PC-9 (cell line): ENCODE measurements at places on chromosomes 16 and 17. TPM values are rescaled to one million over a fixed set of nuclear protein-coding genes. Genes with fewer than 3 reads are reported as not detected.

DNA sequence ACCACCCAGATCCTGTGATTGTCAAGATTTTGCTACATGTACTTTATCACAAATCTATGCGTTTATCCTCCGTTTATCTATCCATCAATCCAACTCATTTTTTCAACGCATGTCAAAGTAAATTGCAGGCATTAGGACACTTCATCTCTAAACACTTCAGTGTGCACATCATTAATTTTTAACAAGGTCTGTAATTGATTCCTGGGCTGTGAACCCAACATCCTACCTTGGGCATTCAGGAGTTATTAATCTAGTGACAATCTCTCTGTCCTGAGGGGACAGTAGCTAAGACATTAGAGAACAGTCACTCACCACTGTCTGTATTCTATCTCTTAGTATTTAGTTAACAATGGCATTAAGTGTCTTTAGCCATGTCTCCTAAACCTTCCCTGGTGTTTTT, 264.7 kb downstream of the SOX9 start:
- no peak for DNase-seq

ATXN1L gene
- total RNA-seq, result 18.2 and 25.3 TPM in 2 replicates

GRCh38 chr17:34755371-34755770, 176.0 kb downstream of the TMEM132E start:
- DNase-seq, result no peak

- DNase-seq, result no peak
Observed at GRCh38 chr17:56883616-56884015, 30.2 kb downstream of the TRIM25 start.

- DNase-seq, result no peak
Observed at GRCh38 chr17:60157487-60158040, 7.8 kb downstream of the CA4 start.

DNA sequence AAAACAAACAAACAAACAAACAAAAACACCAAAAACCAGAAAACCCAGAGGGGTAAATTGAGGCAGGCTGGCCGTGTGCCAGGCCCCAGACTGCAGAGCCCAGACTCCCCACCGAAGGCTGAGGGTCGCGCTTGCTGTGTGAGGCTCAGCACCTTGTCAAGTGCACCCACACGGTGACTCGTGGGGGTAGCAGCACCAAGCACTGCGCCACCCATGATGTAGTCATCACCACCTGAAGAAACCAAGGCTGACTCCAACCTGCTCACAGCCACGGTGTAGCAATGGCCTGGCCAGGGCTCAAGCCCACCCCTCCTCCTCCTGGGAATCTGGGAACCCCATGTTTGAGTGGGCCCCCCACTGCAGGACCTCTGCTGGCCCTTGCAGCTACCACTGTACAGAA, 11.9 kb downstream of the MCRIP1 start:
- DNase-seq, result no peak

- no peak for DNase-seq
Observed at GRCh38 chr17:79476074-79476652, 134.7 kb downstream of the RBFOX3 start.

C17orf78 gene
- total RNA-seq, result not detected in 2 replicates

- DNase-seq, result no peak
Observed at GRCh38 chr16:3461151-3461550, 17.7 kb downstream of the NAA60 start.

BEAN1 gene
- 0.37 and 0.48 TPM in 2 replicates for total RNA-seq

DNA sequence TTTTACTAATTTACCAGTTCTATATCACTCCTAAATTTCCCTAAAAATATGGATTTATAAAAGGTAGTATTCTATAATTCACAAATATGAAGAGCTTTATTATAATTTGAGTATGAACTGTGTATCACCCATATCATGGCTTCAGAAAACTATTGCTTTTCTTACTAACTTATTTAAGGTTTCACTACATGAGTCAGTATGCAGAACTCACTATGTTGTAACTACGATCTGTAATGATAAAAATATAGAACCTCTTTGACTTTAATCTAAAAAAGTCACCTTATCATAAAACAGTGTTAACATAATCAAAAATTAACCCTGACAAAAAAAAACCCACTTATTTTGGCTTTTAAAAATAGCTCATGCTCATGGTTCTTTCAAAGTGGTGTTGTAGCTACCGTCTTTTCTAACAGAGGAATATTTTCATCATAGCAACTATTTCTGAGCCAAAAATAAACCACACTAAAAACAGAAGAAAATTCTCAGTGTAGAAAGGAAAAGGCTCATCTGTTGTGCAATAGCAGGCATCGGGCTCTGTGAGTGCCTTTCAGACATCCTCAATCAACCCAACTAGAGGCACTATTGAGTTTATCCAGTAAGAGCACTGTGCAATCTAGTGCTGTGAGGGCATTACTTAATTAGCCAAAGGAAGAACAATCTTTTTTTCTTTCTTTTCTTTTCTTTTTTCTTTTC, 42.1 kb downstream of the ITGAM start:
- peak; percentile 41 for DNase-seq

- no peak for DNase-seq
Observed at GRCh38 chr17:48181653-48182052, 74.1 kb downstream of the SNX11 start.

CD300LB gene
- total RNA-seq, result not detected in 2 replicates

DNA sequence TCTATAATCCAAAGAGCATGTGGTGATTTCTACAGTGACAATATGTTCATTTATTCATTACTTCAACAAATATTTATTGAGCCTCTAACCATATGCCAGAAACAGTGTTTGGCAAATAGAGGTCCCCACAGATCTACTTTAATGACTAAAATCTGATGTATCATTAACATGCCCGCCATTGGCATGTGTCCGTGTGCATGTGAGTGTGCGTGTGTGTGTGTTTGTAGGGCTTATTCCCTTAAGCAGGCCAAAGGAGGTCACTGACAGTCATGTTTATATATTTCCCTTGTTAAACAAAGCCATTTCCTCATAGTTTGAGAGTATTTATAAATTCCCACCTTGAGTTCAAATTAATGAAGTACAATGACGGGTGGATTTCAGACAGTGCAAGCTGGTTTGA, 174.4 kb upstream of the IRX6 start:
- no peak for DNase-seq

C1QTNF8 gene
- total RNA-seq, result not detected in 2 replicates

GRCh38 chr17:44807093-44807816, 22.8 kb downstream of the GJC1 start:
- no peak for DNase-seq

SMIM36 gene
- total RNA-seq, result not detected in 2 replicates

GAST gene
- total RNA-seq, result 0.87 TPM in 1 of 2 replicates, not detected in the other

SHBG gene
- 0.52 and 1.0 TPM in 2 replicates for total RNA-seq

LUC7L3 gene
- total RNA-seq, result 147 and 212 TPM in 2 replicates

GRCh38 chr16:53960954-53961616, 257.1 kb downstream of the FTO start:
- DNase-seq, result no peak

- DNase-seq, result no peak
Observed at GRCh38 chr16:27253526-27253930, 15.0 kb downstream of the NSMCE1 start.

GRCh38 chr17:44119798-44120197, 3.6 kb downstream of the HDAC5 start:
- no peak for DNase-seq

DNA sequence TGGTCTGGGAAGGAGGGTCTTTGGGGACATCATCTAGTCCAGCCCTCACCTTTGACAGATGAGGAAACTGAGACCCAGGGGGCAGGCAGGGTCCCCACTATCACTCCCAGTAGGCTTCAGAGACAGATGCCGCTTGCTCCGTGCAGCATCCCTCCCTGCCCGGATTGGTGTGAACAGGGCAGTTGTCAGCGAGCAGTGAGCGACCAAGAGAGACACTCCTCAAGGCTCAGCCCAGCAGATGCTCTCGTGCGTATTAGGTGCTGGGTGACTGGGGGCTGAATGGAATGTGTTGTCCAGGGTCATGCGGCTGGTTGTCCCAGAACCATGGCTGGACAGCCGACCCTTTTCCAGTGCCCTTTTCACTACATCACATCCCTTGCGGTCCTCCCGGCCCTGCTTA, 49.0 kb downstream of the MPRIP start:
- DNase-seq, result no peak

KRT14 gene
- total RNA-seq, result 2.2 and 2.5 TPM in 2 replicates

KRT13 gene
- 606 and 1,548 TPM in 2 replicates for total RNA-seq

DNA sequence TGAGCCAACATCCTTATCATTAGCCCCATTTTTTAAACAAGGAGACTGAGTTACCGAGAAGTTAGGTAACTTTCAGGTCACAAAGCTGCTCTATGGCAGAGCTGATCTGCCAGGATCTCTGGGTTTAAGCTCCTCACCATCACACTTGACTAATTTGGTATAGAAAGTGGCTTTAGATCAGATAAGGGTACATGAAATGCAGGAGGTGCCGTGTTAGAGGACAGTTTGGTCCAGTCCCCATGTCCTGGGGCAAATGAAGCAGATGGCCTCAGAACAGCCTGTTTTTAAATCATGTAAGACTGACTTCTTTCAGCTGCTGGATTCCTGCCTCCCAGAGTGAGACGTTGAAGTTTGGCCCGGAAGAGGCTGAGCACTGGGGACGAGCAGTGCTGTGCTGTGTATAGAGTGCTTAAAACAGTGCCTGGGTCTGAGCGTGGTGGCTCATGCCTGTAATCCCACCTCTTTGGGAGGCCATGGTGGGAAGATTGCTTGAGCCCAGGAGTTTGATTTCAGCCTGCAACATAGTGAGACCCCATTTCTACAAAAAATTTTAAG, 187.0 kb upstream of the CACNG3 start:
- no peak for DNase-seq

DNA sequence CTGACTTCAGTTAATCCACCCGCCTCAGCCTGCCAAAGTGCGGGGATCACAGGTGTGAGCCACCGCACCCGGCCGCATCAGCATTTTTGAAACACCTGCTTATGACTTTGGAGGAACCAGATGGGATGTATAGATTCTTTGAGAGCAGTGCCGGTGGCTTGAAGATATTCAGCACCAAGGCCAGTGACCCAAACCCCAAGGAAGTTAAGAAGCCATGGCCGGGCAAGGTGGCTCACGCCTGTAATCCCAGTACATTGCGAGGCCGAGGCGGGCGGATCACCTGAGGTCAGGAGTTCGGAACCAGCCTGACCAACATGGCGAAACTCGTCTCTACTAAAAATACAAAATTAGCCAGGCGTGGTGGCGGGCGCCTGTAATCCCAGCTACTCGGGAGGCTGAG, 43.9 kb downstream of the TRARG1 start:
- DNase-seq, result no peak

KRT20 gene
- not detected in 2 replicates for total RNA-seq

GRCh38 chr16:89909777-89910716, 8.6 kb upstream of the MC1R start:
- no peak for DNase-seq

DNA sequence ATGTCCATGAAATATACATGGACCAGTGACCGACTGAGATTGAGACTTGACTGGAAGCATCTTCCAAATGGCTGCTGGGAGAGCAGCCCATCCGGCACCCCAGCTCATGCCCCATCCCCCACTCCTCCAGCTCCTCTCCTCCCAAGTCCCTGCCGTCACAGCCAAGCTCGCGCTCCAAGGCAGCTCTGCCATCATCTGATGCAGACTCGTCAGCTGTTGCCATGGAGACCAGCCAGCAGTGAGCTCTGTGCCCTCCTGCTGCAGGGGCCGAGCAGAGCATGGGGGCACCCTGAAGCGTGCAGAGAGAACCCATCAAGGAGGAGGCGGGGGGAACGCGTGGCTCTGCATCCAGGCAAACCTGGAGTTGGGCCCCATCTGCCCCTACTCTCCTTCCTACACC, 74.5 kb upstream of the TNRC6C start:
- no peak for DNase-seq

- DNase-seq, result no peak
Observed at GRCh38 chr17:49977463-49978389, 8.7 kb downstream of the DLX4 start.

GRCh38 chr16:24667244-24667764, 62.1 kb upstream of the TNRC6A start:
- DNase-seq, result no peak

TRPV3 gene
- 1.5 and 1.9 TPM in 2 replicates for total RNA-seq

DNA sequence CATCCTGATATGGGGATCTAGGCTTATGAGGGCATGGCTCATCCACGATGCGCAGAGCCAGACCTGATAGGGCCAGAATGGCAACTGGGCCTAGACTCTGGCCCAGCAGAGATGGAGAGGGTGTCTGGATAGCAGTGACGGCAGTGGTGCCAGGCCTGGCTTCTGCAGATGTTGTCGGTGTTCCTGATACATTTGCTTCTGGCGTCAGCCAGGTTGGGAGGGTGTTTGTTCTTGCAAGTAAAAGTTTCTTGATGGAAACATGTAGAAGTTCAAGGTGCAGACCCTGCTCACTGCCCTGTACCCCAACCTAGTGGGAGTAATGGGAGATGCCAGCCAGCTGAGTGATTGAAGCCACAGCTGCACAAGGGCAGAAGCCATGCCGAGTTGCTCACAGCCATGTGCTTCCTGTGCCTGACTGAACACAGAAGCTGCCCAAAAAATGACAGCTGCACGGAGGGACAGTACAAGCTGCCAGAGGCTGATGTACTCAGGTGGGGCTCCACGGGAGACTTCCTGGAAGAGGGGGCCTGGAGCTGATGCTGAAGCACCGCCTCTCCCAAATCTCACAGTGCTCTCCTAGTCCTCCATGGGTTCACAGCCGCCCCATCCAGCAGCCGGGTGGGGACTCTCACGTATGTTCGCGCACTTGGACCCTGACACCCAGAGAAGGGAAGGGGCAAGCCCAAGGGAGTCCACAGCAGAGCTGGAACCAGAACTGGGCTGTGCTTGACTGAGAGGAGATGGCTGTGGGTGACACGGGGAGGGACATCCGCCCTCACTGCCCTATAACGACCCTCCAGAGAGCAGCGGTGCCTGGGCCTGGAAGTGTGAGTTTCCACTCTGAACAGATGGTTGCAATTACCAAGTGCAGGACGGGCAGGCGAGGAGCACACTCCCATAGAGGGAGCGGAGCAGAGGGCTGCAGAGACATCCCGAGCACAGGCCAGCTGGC, 78.7 kb downstream of the N4BP1 start:
- DNase-seq, result no peak

- no peak for DNase-seq
Observed at GRCh38 chr16:88649924-88650748, 717 bp downstream of the CYBA start.

GRCh38 chr16:65532258-65532657, 410.4 kb upstream of the CDH11 start:
- no peak for DNase-seq

DNA sequence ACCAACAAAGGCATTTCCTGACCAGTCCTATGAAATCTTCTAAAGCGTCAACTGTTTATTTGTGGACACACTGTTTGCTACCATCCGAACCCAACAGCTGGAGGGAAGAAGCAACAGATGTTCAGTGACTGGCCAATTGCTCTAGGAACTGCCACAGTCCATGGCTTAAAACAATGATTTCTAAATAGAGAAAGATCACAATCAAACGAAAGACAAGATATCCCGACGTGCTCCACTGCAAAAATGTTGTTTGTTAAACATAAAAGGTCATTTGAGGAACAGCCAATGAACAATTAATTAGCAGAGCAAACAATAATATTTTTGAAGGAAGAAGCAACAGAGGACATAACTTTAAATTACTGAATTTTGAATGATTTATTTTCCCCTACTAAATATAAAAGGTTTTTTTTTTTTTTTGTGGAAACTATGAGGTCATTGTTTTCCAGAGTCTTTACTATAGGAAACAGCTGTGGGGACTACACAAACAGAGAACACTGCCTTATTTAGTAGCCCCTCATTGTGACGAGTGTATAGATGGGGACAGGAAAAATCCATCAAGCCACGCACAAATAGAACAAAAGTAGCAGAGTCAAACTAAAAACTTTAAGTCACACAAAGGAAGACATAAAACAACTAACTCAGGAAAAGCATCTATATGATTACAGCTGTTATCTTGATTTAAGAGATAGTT, 17.2 kb downstream of the USP31 start:
- DNase-seq, result no peak
